ENCODE measurements at places on chromosomes 2 and 18.
A peak's percentile ranks its signal among the peaks of the same experiment; 100 is the strongest.

GRCh38 chr2:144914622-144915318, 394.9 kb upstream of the ZEB2 start:
- DNase-seq: no peak

DNA sequence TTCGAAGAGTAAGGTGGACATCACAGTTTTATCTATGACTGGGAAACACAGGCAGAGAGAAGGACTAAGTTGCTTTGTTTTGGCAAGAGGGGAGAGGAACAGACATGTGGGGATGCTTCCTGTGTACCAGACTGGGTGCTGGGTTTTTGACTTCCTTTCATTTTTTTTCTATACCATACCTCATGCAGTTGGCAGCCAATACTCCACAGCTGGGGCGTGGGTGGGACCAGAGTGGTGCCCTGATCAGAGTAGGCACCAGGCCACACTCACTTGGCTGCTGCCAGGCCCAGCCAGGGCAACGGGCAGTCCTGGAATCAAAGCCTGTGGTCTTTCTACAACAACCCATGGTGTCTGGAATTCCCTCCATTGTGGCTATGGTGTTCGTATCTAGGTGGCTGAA, 45.2 kb downstream of the SH3RF3 start:
- DNase-seq: no peak

- DNase-seq: no peak
Measured at GRCh38 chr2:143433840-143434239, 304.6 kb downstream of the ARHGAP15 start.

DNA sequence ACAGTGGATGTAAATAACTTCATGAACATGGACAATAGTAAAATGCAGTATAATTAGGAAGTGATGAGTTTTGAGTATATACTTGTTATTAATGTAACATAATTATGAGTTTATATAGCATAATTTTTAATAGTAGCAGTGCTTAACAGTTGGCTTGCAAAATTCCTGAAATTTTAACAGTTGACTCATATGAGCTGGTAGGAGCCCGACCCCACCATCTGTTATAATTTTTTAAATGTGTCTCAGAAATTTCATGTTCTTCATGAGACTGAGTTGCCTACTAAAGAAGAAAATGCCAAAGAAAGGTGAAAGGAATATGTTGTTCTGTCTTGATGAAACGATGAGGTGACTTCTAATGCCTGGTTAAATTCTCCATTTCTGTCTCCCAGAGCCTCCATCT, 62.6 kb downstream of the ITGB1BP1 start:
- no peak for DNase-seq

GRCh38 chr18:58098706-58099105, 54.7 kb downstream of the NEDD4L start:
- no peak for DNase-seq

DNA sequence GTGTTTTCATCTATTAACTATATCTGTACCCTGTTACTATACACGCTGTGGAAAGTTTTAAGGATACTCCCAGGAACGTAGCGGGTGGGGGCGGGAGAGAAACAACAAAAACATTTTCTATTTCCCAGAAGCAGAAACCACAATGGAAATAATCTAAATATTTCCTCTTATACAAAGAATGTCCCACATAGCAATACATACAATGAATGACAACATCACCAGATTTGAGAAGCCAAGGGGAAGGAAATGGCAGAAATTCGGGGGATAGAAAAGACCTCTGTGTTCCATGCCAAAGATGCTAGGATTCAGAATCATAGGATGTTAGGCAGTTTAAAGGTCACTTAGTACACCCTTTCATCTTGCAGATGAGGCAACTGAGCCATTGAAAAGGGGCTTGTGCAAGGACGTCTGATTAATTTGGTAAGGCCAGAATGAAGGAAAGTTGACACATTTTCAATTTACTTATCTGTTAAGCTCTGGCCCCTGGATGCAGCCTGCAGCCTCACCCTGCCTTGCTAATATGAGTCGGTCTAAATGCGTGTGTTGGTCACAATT, 41.1 kb upstream of the SCYGR1 start:
- DNase-seq: no peak

DNA sequence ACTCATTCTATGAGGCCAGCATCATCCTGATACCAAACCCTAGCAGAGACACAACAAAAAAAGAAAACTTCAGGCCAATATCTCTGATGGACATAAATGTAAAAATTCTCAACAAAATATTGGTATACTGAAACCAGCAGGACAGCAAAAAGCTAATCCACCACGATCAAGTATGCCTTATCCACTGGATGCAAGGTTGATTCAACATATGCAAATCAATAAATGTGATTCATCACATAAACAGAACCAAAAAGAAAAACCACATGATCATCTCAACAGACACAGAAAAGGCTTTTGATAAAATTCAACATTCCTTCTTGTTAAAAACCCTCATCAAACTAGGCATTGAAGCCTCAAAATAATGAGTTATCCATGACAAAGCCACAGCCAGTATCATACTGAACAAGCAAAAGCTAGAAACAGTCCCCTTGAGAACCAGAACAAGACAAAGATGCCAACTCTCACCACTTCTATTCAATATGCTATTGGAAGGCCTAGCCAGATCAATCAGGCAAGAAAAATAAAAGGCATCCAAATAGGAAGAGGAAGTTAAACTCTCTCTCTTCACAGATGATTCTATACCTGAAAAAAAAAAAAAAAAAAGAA, 45.3 kb downstream of the RTTN start:
- DNase-seq: no peak

DNA sequence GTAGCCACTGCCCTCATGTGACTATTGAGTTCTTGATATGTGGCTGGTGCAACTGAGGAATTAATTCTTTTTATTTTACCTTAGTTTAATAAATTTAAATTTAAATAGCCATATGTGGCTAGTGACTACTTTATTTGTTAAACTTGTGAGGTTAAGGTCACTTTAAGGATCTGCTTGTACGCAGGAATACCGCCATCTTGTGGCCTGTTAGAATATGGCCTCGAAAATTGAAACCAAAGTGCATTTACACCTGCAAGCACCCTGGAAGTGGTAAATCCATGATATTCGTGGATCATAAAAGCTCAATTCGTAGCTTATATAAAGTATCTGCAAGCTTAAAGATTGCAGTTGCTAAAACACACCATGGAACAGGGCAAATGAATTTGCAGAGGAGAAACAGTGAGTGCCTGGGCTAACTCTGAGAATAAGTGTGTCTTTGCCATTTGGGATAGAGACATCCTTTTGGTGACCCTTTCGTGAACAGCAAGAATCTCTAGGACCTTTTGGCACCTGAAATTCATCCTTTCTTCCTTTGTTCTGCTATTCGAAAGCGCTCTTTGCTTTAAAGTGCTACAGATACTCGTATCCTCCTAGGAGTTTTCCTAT, 59.9 kb upstream of the REG3A start:
- DNase-seq: peak; percentile 29

DNA sequence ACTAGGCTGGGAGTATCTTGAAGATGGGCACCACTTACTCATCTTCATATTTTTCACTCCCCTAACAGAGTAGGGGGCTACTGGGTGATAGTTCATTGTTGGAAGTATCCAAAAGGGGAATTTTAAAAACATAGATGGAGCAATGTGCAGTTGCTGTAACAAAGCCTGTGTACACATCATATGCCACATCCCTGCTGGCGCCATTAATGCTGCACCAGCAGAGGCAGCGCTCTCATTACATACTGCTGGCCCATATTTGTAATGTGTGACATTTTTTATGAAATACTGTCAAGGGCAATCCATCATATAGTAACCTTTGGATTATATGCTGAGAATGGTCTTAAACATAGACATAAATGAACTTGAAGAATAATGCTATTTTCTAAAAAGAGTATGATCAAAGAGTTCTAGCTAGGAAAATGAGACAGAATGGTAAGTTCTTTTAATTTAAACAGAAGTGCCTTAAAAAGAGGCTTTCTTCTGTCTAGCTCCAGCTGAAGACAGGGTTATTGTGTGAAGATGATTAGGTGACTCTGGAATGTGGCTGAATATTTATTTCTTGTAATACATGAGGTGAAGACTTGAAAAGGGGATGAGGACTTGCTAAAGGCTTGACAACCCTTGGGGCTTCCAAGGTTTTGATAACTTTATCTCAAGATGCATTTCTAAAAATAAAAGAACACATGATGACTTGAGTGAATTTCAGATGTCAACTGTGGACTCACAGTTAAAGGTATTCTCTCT, 2.4 kb upstream of the TMEM178A start:
- DNase-seq: no peak

DNA sequence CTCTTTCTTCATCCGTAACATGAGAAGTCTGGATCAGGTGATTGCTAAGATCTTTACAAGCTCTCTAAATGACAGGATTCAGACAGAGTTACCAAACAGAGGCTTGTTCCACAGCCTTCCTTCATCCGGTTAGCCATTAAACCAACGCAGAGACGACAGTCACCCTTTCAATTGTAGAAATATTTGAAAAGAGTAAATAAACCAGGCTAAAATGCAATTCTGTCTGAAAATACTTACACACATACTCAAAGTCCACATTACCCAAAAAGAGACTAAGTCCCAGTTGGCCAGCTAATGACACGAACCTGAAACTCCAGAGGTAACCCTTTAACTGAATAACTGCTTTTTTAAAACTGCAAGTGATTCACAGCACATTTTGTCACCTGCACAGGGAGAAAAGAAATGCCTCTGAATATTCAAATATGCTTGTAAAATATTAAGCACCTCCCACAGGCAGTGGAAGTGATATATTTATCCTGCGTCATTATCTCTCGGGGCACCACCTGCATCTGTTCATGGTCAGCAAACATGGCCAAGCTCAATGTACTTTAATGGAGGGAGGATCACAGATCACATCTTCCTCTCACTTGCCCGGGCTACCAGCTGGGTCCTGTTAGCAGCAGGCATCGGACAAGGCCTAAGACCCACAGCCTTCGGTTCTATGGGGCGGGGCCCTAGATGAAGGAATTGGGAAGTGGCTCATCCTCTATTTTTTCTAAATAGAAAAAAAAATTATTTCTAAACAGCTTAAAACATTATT, 38.8 kb upstream of the DNER start:
- DNase-seq: no peak
